ENCODE measurements at places on chromosomes 5 and 9.

DNA sequence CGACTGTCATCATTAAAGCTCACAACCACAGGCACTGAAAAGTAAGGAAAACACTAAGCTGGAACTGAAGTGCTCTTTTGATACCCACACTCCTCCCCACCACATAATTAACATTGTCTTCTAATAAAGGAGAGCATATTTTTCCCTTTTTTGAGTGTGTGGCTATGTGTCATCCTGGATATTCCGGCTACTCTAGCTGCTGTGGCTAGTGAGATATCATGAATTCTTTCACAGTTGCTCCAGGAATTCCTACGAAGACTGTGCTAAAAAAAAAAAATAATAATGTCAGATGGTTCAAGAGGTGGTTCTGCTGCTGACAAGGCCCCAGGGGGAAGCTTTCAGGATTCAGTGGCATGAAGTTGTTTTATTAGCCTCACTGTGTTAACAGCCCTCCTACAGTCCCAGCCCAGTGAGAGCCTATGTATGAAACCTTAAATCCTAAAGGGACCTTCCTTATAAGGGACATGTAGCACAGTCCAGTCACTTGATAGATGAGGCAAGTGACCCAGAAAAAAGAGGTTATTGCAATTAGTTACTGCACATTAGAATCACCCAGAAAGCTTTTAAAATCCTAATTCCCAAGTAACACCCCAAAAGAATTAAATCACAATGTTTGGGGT lies 46.6 kb downstream of the TMEM252 start:
- no peak for DNase-seq

GRCh38 chr9:16461137-16461840 lies 409.2 kb downstream of the BNC2 start:
- DNase-seq = peak; percentile 35

DNA sequence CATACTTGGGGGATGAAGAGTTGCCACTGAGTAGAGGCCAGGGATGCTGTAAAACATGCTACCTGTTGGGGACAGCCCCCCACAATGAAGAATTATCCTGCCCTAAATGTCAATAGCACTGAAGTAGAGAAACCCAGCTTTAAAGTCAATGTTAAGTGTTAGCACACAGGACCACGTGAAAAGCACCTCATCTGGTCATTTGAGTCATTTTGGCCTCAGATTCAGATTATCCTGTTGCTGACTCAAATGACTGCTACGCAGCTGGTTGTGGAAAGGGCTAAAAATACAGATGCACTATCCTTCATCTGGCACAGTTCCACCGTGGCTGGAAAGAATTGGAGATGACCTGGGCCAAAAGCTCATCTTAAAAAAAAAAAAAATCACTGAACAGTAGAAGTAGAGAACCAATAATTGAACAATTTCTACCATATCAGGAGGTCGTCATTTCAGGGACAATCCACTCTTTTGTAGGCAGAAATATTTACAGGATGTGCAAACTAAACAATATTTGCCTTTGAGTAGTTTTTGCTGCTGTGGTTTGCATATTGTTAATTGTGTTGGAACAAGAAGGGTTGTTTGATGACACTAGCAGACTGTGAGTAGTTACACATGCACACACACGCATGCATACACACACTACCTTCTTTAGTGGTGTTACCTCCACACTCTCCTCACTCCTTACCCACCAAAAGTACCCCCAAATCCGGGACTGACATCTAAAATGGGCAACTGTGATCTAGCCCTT lies 195.3 kb upstream of the KLF9 start:
- peak; percentile 35 for DNase-seq

GRCh38 chr5:147450606-147451005 lies 59.3 kb downstream of the DPYSL3 start:
- DNase-seq = no peak

GRCh38 chr5:143316844-143317631 lies 86.4 kb downstream of the NR3C1 start:
- DNase-seq = no peak

DNA sequence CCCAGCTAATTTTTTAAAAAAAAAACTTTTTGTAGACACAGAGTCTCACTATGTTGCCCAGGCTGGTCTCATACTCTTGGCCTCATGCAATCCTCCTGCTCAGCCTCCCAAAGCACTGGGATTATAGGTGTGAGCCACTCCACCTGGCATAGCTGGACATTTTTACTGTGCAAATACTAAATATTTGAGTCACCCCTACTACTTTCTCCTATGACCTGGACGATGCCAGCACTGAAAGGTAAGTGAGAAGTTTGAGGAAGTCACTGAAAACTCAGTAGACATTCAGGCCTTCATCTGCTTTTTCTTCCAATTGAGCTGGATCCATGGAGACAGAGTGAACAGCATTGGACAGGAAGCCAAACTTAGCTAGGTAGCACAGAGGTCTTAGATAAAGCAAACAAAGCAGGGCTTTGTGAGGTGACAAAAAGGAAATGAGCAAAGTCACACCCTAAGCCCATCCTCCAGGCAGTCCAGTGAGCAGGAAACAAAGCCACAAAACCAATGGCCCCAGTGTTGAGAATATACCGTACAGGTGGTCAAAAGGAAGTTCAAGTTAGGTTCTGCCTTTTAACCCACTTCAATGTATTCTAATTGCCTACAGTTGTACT lies 192.6 kb upstream of the RASA1 start:
- no peak for DNase-seq

- no peak for DNase-seq
Observed at GRCh38 chr9:135769489-135770202, 67.7 kb downstream of the KCNT1 start.

GRCh38 chr9:136170006-136170901 lies 34.7 kb downstream of the LHX3 start:
- DNase-seq = peak; percentile 55

DNA sequence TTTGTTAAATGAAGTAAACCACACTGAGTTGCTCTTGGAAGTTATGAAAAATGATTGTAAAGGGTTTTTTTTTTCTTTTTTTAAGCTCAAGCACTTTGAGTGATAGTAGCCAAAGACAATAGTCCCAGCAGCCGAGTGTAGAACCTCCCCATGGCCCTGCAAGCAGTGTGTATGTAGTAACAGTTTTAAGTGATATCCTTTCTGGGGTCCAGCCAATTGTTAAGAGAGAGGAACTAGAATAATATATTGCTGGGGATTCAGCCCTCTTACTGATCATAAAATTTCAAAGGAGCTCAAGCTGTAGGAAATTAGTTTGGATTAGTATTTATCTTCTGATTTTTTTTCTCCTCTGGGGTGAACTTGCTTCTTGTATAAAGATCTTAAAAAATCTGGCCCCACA lies 43.2 kb downstream of the NPR3 start:
- DNase-seq = no peak

DNA sequence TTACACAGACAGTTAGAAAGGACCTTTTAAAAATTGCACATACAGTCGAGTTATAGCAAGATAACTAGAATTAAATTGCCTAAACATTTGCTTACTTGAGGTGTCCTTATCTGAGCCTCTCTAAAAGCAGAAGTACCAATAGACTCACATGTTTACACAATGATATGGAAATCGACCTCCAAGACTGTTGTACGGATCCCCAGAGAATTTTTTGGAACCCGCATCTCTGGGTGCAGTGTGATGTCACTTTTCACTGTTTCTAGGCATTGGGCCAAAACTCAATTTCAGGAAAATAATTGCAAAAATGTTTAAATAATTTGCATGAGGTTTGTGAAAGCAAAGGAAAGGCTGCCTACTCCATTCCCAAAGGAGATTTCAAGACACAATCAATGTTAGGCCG lies 63.1 kb upstream of the ATG10 start:
- DNase-seq = no peak

DNA sequence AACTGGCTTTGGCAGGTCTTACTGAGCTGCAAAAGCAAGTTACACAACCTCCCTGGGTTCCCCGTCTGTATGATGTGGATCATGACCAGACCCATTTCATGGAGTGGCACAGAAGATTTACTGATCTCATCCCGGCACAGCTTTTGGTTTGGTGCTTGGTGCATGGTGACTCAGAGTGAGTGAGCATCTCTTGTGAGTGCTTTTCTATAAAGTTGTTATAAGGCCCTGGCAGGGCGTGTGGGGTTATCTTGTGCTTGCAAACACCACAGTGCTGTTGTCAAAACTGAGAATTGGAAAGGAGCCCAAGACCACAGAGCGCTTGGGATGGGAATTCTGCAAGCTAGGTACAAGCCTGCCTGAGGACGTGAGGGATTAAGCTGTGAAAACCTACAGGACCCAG lies 425.2 kb downstream of the GADD45G start:
- no peak for DNase-seq

- no peak for DNase-seq
Observed at GRCh38 chr5:57831090-57831489, 348.5 kb upstream of the ACTBL2 start.

DNA sequence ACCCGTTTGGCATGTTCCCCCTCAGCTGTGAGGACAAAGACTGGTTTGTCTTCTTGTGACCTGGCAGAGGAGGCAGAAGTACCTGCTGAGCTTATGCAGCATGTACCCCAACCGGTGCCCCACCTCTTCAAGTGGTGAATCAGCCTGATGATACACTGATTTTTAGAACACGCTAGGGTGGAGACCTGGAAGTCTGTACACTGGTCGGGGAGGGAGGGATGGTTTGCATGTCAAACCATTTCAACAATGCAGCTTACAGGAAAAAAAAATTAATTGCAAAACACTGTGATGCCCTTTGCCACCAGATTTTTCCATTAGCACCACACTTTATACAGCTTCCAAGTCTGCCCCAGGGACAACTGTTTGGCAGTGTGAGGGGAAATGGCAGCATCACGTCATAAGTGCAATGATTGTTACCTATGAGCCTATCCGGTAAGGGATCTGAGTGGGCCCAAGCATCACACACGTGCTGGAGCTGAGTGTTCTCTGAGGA lies 155.1 kb upstream of the DMRT1 start:
- peak; percentile 43 for DNase-seq

- DNase-seq = no peak
Observed at GRCh38 chr5:79490323-79490936, 23.5 kb downstream of the HOMER1 start.

GRCh38 chr5:6737043-6737941 lies 24.1 kb downstream of the TENT4A start:
- no peak for DNase-seq

- no peak for DNase-seq
Observed at GRCh38 chr5:67014957-67015400, 181.6 kb downstream of the CD180 start.

GRCh38 chr5:9337928-9338595 lies 207.8 kb downstream of the SEMA5A start:
- DNase-seq = no peak

DNA sequence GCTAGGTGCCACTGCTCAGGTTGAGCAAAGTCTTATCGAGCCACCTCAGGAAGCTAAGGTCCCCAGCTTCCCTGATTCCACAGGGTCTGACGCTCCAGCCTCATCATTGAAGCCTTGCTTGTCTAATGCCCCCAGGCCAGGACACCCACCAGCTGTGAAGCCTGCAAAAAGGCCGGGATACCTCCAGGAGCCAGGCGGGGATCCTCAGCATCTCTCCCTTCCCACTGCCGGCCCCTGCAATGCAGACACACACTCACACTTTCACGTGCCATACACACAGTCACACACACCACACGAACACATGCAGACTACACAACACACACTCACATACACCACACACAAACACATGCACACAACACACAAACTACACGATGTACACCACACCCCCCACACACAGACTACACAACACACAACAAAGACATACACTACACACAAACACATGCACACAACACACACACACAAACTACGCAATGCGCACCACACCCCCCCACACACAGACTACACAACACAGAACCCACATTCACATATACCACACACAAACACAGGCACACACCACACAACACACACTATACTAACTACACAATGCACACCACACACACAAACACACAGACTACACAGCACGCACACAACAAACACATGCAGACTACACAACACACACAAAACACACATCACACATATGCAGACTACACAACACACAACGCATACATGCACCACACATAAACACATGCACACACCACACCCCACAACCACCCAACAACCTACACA lies 17.8 kb upstream of the S1PR3 start:
- no peak for DNase-seq

GRCh38 chr5:77960863-77961396 lies 184.8 kb upstream of the TBCA start:
- no peak for DNase-seq

GRCh38 chr5:51652980-51653379 lies 269.7 kb downstream of the ISL1 start:
- DNase-seq = no peak

DNA sequence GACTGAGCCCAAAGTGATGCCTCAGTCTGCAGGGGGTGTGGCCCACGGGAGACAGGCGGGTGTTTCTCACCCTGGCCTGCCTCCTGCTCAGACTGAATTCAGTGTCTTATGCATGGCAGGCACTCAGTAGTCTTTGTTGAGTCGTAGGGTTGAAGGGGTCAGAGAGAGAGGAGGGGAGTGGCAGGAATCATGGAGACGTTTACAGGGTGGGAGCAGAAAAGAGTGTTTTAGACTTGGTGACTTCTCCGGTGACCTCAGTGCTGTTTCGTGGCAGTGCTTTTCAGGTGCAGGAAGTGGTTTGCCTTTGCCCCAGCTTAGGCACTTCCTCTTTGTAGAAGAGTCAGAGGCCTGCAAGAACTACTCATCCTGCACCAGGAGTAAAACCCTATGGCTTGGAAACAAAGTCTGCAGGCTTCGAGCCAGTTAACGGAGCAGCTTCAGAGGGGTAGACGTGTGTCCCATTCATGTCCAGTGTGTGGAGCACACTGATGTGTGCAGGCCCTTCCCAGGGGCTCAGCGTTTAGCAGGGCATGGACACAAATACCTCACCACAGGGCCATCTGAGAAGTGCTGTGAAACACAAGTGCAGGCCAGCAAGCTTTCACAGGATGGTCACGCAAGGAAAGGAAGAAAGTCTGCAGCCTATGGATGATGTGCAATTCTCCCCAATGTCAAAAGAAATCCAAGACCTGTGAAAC lies 24.5 kb upstream of the SEMA4D start:
- DNase-seq = no peak

DNA sequence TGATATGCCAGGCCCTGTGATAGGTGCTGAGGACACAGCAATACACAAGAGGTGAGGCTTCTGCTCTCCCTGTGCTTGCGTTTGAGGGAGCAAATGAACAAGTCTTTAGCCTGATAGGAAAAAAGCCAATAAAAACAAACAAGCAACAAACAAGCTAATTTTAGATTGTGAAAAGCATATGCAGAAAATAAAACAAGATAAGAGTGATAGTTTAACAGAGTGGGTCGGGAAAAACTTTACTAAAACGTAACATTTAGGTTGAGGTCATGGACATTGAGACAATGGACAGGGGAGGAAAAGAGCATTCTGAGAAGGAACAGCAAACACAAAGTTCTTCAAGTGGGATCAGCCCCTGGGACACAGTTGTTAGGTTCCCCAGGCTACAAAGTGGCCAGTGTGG lies 4.3 kb downstream of the SMIM3 start:
- no peak for DNase-seq

DNA sequence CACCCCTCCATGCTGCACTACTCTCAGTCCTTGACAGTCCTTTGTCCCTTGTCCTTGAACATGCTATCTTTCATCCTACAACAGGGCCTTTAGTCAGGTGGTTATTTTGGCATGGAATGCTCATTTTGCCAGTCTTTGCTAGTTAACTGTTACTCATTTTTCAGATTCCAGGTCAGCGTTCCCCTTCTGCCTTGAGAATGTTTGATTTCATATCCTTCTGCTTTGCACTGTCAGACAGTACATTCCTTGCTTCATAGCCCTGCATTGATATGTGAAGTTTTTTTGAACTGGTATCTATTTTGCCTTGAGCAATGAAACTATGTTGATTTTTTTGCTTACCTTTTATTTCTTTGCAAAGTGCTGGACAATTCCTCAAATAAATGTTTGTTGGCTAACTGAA lies 638.2 kb upstream of the SEMA6A start:
- no peak for DNase-seq

GRCh38 chr9:69923972-69924371 lies 103.4 kb downstream of the CFAP95 start:
- DNase-seq = no peak

- no peak for DNase-seq
Observed at GRCh38 chr9:80131627-80132026, 559.9 kb downstream of the TLE4 start.
